ENCODE measurements at places on chromosomes 2 and 18. TPM values are rescaled to one million over a fixed set of nuclear protein-coding genes. Genes with fewer than 3 reads are reported as not detected.

GRCh38 chr2:160471950-160472349, 21.7 kb downstream of the RBMS1 start:
- no peak for DNase-seq

DNA sequence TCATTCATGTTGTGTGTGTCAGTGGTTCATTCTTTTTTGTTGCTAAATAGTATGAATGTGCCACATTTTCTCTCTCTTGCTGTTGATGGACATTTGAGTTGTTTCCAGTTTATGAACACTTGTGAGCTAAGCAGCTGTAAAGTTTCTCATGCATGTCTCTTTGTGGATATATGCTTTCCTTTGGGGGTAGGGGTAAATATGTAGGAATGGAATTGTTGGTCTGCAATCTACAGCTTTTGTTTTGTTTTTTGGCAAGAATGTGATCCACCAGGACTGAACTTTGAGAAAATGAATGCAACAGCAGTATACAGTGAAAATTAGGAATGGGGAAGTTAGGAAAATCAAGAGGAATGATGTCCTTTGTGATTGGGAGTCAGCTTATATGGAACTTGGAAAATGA, 226.3 kb downstream of the CDCA7 start:
- no peak for DNase-seq

DNA sequence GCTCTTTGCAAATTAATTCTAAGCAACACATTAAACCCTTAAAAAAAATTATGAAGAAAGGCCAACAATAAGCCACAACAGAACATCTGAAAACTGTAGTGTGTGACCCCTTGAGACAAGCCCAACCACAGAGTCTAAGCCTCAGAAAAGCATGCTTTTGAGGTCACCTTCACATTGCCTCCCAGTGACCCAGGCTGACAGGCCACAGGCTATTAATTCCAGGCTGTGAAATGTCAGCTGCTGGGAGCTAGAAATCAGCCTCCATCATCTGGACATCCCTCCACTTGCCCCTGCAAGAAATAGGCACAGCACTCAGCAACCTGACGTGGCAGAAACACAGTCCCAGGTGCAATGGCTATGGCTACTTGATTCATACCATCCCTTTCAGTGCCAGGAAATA, 179.4 kb upstream of the ZFP36L2 start:
- DNase-seq, result no peak

DNA sequence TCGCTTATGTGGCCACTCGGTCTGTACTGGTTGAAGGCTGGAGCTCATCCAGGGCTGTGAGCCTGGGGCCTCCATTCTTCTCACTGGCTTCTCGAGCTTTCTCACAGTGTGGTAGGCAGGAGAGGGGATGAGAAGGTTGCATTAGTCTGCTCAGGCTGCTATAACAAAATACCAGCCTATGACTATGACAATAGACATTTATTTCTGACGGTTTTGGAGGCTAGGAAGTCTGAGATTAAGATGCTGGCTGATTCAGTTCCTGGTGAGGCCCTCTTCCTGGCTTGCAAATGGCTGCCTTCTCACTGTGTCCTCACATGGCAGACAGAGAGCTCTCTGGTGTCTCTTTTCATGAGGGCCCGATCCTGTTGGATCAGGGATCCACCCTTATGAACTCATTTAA, 6.2 kb upstream of the STK25 start:
- no peak for DNase-seq

DNA sequence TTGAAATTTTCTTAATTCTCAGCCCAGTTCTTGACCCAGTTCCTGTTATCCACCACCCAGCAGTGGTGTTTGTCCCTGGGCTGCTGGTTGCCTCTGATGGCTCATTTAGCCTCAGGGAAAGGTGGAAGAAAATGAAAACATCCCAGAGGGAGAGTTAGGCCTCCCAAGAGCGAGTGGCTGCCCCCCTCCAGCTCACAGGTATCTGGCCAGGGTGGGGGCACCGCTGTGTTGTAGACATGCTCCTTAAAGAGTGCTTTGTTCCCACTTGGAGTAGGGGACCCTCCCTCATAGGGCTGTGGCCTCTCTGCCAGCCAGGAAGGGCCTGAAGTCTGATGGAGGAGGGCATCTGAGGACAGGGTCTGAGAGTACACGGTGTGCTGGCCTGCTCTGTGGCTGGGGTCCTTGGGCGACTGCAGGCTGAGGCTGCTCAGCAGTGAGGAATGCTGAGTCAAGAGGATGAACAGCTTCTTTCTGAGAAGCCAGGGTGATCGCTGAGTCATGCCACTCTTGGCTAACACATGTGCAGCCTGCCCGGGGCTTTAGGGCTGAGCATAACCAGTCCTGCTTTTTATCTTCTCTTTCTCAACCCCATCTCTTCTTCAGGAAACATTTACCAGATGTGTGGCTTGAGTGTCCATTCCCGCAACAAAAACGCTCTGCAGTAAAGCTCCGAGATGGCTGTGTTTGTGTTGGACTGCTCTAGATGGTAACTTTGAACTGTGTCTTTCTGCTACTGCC, 72.3 kb downstream of the IL1R2 start:
- DNase-seq, result no peak

EPB41L3 gene
- 59.6 TPM for polyA plus RNA-seq

DNA sequence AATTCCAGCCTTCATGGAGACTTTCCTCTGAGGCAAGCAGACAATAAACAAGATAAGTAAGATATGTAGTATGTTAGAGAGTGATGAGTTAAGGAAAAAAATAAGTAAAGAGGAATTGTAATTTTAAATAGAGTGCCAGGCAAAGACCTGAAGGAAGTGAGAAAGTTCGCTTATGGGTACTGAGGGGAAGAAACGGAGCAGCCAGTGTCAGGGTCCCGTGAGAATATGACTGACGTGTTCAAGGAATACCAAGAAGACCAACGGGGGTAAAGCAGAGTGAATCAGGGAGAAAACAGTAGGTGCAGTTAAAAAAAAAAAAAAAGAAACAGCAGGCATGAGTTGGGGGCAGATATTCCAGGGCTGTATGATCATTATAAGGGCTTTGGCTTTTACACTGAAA, 45.1 kb downstream of the ARHGEF33 start:
- no peak for DNase-seq

DNA sequence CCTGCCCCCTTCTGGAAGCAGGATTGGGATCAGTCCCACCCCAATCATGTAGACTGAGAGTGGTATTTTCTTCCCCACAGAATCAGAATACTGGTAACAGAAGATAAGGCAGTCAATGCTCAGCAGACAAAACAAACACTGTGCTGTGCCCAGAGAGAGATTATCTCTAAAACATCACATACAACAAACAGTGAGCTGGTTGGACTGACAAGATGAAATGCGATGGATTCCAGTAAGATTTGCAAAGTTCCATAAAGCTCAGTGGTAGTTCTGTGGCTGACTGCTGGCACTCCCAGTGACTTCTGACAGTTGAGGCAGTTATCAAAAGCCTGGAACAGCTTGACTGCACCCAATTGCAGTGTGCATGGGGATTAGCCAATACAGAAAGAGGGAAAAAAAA, 311.5 kb upstream of the MGAT5 start:
- DNase-seq, result no peak

CD8B2 gene
- 0.13 TPM for polyA plus RNA-seq

ELP2 gene
- polyA plus RNA-seq, result 111 TPM

GRCh38 chr18:79510046-79510685, 114.4 kb downstream of the NFATC1 start:
- no peak for DNase-seq

CTNNA2 gene
- polyA plus RNA-seq, result 6.4 TPM

GRCh38 chr2:187168720-187169713, 279.0 kb downstream of the CALCRL start:
- no peak for DNase-seq

DNA sequence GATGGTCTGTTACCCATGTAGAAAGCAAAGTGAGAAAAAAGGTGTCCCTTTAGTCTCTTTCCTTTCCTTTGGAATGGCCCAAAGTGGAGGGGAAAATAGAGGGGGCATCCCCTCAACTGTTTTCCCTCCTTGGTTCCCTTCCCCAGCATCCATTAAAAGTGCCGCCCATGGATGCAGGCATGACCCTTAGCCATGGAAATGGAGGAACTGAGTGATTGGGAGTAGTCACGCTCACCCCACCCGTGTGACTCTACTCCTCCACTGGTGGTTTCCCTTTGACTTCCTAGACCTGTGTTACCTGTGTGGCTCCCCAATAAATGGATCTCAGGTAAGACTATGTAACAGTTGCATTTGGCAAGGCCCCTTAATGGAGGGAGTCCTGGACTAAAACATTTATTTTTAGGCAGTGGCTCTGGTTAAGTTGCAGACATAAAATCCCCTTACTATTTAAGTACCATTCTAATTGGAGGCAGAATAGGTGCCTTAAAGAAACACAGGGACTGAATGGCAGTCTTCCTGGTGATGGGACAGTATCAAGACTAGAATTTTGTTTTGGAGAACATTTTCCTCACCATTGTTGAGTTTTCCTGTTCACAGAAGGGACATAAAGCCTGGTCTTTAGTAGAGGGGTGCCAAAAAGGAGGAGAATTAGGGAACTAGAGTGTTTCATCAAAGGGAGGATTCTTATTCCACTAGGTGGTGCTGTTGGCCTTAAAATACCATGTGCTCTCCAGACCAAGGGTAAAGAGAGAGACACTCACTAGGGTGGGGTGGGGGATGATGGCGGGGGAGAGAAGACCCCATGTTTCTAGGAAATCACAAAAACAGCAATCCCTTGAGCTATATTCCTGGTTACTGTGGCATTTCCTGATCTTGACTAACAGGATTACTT, 25.7 kb upstream of the PLA2R1 start:
- DNase-seq, result no peak

- no peak for DNase-seq
Measured at GRCh38 chr18:5500158-5500939, 43.4 kb downstream of the EPB41L3 start.

GRCh38 chr18:68275616-68276015, 439.3 kb downstream of the TMX3 start:
- no peak for DNase-seq

GRCh38 chr2:150188177-150188576, 299.3 kb downstream of the RND3 start:
- DNase-seq, result no peak

- no peak for DNase-seq
Measured at GRCh38 chr18:57320603-57321002, 31.8 kb upstream of the ST8SIA3 start.

DNA sequence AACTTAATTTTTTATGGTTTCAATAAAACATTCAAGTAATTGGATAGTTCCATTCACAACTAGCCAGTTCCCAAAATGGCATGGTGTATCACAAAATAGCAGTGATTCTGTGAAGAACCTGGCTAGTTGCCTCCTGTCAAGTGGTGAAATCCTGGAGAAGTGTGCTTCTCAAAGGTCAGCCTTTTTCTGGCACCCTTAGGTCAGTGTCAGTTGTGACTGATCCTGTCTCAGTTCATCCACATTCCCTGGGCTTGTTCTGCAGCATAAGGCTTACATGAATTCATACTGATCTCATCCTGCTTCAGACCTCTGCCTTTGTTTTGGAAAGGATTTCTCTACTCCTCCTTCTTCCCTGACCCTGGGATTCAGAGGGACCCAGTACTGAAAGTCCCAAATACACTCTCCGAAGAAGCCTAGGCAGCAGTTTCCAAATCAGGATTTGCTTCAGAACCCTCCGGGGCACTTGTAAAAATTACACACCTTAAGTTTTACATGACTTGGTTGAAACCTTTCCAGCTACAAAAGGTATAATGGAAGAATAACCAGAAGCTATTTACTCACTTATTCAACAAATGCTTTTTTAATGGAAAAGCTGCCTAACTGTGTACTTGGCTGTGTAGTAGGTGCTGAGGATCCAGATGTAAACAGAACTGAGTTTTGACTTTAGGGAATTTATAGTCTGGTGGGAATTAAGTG, 11.0 kb downstream of the MAP3K20 start:
- DNase-seq, result no peak

- DNase-seq, result no peak
Measured at GRCh38 chr2:197308996-197309690, 1.4 kb downstream of the ANKRD44 start.

DNA sequence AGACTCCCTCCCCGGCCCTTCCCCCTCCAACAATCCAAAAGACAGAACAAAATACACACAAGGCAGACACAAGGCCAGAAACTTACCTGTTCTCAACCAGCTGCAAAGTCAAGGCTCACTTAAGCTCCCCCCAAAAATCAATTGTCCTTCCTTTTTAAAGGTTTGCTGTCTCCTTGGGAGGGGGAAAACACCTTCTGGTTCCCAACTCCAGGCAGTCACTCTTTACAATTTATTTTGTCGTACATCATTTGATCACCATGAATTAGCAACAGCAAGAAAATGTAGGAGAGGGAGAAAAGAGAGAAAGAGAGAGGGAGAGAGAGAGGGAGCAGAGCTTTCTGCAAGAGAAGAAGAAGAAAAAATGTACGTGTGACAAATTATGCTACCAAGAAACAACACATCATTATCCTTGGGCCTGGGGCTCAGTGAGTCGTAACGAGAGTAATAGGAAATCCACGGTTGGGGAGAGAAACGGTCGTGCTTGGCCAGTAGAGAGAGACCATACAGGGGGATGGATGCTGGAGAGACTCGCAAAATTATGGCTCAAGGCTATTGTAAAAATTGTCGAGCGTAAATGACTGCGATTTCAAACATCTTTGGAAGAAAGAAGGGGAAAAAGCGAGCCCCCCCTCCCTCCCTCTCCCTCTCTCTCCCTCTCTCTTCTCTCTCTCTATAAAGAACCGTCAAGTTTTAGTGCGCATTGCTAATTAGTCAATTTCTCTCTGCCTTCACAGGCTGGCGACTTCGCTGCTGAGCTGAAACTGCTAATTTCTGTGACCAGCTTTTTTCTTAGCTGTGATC, at the start of gene KLHL14:
KLHL14 (minus strand) TSS at position 443 of the 801 bp plus-strand sequence. CDS start 2,432 bp downstream, outside the sequence.
- no peak for DNase-seq

OSBPL1A gene
- 53.7 TPM for polyA plus RNA-seq

CROCC2 gene
- polyA plus RNA-seq, result 0.06 TPM

GRCh38 chr2:150742094-150742493, 254.6 kb upstream of the RND3 start:
- no peak for DNase-seq

DNA sequence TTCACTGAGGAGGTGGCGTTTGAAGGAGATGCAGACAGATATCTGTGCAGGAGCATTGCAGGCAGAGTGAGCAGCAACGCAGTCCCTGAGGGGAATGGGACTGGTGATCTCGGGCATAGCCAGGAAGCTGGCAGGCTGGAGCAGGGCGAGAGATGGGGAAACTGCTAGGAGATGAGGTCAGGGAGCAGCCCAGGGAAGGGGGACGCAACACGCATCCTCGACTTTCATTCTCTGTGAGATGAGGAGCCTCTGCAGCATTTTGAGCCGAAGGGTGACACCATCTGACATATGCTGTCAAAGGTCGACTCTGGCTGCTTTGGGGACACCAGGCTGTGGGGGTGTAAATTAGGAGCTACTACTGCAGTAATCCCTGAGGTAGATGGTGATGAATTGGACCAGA, 4.3 kb upstream of the CHRNA1 start:
- no peak for DNase-seq

- DNase-seq, result no peak
Measured at GRCh38 chr18:51162617-51163016, 34.9 kb downstream of the MEX3C start.

- no peak for DNase-seq
Measured at GRCh38 chr2:21420553-21421335, 297.0 kb downstream of the TDRD15 start.

DNA sequence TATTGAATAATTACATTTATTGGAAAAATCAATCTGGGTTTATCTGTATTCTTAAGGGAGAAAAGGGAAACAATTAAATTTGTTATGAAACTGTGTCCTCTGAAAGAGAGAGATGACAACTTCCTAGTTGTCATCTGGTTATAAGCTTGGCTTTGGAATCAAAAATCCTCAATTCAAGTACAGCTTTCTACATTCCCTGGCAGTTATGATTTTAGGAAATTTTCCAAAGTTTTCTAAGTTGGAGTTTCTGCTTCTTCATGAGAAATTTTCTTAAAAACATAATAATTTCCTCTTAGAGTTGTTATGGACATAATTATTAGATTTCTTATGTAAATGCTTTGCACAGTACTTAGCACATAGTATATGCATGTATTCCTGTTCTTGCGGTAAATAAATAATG, 625.6 kb upstream of the SLC39A10 start:
- DNase-seq, result no peak
